ENCODE measurements at places on chromosomes 3 and 15. TPM values are rescaled to one million over a fixed set of nuclear protein-coding genes. Genes with fewer than 3 reads are reported as not detected.

GRCh38 chr15:78000091-78000926 is 77.2 kb downstream of the TBC1D2B start:
- DNase-seq = peak; percentile 84

GRCh38 chr3:69906351-69906966 is 93.1 kb upstream of the SAMMSON start:
- DNase-seq = no peak

- DNase-seq = peak; percentile 85
These were observed 23.6 kb downstream of the TIMP4 start for GRCh38 chr3:12135029-12135657.

DNA sequence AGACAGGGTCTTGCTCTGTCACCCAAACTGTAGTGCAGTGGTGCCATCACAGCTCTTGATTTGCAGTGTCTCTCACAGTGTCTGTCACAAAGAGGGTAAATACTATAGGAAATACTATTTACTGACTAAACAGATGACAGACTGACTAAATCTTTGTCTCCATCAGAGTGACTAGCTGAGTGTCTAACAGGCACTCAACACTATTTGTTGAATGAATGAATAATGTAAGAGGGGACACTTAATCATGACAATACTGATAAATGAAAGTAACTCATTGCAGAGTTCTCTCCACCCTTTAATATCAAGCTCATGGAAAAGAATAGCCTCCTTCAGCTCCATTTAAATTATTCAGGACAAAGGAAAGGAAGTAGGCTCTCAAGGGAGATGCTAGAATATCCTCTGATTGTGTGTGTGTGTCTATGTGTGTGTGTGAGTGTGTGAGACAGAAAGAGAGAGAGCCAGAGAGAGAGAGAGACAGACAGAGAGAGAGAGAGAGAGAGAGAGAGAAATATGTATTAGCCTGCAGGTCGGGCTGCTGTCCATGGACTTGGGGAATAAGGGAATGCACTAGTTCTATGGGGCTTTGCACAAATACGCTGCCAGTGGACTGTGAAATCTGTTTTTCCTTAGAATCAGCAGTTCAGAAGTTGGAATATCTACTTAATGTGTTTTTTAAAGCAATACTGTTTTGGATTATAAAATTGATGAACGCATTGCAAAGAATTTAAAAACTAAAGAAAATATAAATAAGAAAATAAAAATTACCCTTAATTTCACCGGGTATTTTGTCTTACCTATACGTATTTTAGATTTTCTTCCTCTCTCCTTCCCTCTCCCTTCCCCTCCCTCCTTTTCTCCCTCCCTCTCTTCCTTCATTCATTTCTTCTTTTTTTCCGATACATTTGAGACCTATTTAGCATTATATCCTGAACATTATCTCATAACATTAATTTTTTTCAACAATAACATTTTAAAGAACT is 132.9 kb upstream of the LRIG1 start:
- no peak for DNase-seq

GRCh38 chr15:39211108-39211979 is 369.5 kb upstream of the THBS1 start:
- DNase-seq = no peak

GRCh38 chr3:138197058-138197457 is 10.0 kb downstream of the ARMC8 start:
- no peak for DNase-seq

- no peak for DNase-seq
These were observed 113.5 kb downstream of the GHSR start for GRCh38 chr3:172334671-172335207.

DNA sequence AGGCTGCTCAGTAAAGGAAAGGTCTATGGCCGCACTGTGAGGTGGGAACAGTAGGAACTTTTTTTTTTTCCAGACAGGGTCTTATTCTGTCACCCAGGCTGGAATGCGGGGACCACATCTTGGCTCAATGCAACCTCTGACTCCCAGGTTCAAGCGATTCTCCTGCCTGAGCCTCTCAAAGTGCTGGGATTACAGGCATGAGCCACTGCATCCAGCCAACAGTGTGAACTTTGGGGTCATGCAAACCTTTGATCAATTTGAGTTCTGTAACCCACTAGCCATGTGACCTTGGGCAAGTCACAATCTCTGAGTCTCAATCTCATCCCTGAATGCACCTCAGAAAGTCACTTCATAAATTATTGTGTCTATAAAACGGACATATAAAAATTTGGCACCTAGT is 286.8 kb upstream of the CTNNB1 start:
- DNase-seq = no peak

DNA sequence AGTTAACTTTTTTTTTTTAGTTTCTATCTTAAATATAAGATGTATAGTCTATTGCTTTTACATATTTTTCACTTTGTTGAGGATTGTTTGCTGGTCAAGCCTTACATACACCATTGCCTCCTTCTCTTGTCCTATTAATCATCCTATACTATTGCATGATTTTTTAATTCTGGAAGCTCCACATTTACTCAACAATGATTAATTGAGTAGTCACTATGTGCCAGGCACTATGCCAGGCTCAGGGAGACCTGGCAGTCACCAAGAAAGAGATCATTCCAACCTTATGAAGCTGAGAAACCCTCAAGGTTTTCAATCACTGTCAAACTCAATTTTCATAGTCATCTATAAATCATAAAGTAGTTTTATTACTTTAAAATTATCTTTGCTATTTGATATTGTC is 626.2 kb downstream of the IGSF11 start:
- DNase-seq = no peak

DNA sequence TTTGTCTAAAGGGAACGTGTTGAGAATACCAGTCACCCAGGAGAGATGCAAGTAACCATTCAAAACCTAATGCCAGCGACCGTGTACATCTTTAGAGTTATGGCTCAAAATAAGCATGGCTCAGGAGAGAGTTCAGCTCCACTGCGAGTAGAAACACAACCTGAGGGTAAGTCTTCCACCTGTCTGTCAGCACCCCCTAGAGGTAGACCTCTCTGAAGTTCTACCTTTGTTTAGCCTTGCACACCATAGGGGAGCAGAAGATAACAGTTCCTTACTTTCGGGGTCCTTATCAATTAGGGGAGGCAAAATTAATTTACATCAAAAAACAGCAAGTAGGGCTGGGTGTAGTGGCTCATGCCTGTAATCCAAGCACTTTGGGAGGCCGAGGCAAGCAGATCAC is 124.4 kb downstream of the HCN4 start:
- no peak for DNase-seq

DNA sequence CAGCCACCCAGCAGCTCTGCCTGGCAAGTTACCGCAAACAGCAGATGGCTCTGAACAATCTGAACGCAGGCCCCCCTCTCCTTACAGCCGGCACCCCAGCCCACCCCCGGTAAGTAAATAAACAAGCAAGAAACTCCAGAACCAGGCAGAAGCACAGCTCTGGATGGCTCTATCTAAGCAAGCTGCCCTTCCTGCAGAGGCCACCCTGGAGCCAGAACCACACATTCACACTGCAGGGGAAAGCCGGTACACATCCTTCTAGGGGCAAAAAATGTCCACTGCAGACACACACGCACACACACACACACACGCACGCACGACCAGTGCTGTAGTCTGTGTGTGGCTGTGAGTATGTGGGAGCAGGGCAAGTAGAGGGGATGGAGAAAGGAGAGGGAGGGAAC is 63.9 kb downstream of the ADCY5 start:
- peak; percentile 69 for DNase-seq

GRCh38 chr3:124620600-124621063 is 109.6 kb upstream of the UMPS start:
- DNase-seq = no peak

DNA sequence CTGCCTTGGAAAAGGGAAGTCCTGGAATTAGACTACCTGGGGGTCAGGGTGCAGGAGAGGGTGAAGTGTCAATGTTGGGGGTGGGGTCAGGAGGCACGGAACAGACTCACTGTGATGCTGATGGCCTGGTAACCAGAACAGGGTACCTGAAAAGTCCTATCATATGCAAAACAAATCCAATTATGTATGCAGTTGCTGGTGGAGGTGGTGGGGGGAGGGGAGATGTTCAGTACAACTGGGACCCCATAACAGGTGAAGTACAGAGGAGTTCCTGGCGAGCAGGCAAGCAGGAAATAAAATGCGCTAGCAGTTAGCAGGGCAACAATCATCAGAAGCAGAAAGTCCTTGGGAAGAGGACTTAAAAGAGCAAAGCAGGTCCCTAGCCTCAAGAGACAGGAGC is 4.2 kb upstream of the KATNBL1 start:
- DNase-seq = no peak

DNA sequence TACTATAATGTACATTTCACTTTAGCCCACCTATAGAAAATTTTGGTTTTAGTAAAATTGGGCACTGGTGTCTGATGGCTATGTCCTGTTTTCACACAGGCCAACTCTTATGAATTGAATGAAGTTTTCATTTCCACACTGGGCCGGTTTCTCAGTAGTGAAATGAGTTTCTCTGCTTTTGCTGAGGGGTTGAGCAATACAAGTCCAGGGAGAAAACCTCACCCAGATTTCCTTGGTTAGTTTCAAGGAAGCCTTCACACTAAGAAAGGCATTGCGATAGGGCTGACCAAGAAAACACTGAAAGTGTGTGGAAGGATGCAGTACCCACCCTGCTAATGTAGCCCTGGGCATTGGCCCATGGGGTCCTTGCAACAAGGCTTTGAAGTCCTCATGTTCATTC is 331.5 kb upstream of the CFAP20DC start:
- DNase-seq = no peak

- no peak for DNase-seq
These were observed 47.1 kb downstream of the CRTC3 start for GRCh38 chr15:90576711-90577389.

DNA sequence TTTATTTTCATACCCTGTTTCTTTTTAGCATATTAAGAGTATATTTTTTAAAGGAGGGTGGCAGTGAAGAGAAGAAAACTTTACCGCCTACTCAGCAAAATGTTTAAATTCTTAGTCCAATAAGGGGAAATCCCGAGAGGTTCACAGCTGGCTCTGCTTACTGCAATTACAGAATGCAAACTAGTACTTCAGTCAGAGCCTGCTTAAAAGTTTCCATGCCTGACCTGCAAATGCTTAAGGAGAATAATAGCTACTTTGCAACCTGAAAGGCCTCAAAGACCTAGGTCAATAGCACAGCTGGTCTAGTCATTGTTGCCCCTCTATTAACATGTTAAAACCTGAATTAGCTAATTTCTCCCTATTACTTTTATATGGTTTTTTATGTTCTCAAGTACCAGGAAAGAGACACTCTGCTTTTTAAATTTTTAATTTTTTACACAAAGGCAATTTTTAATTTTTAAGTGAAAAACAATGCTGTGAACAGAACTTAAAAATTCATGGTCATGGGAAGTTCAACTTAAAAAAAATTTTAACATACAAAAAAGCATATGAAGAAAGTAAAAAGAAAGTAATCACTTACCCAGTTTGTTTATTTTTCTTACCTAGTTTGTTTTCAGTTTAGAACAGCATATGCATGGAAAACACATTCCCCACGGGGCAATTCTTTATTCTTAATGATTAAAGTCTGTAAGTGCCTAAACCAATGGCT is 79.2 kb downstream of the P3H2 start:
- no peak for DNase-seq

DNA sequence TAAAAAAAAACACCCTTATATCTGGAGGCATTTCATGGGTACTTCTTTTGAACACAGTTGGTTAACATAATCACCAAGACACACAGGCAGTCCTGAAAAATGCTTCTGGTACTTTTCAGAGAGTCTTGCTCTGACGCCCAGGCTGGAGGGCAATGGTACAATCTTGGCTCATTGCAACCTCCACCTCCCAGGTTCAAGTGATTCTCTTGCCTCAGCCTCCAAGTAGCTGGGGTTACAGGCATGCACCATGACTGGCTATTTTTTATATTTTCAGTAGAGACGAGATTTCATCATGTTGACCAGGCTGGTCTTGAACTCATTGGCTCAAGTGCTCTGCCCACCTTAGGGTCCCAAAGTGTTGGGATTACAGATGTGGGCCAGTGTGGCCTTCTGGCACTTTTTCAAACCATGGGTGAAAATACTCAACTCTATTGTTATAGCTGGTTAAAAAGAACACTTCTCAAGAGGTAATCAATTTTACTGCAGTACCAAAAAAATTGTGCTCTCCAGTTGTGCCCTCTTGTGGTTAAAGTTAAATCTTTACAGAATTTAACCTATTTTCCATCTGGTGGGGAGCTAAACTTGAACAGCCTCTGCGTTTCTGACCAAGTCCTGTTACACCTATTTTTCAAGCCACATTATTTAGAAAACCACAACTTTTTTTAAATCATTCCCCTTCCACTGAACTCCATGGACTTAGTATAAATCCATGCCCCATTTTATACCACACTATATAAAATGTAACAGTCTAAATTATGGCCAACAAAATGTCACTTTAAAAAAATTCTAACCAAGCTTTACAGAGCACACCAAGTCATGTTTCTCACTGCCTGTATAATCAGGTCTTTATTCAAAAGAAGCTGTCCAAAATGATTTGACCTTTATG is 1.2 kb upstream of the SNAPC5 start:
- no peak for DNase-seq

DNA sequence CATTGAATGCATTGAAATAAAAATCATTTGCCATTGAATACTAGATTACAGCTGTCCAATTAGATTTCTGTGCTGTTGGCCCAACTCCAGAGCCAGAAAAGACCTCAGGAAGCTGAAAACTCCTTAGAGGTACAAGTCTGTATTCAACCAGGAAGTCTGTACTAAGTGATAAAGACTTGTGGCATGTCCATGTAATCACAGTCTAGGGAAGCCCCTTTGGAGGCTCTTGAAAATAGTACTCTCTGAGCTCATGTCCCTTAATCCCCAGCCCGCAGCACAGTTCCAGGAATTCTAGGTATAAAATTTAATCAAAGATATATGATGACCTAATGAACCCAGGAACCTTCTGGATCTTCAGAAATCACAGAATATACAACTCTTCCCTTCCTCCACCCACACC is 279.4 kb downstream of the RSL24D1 start:
- DNase-seq = no peak

DNA sequence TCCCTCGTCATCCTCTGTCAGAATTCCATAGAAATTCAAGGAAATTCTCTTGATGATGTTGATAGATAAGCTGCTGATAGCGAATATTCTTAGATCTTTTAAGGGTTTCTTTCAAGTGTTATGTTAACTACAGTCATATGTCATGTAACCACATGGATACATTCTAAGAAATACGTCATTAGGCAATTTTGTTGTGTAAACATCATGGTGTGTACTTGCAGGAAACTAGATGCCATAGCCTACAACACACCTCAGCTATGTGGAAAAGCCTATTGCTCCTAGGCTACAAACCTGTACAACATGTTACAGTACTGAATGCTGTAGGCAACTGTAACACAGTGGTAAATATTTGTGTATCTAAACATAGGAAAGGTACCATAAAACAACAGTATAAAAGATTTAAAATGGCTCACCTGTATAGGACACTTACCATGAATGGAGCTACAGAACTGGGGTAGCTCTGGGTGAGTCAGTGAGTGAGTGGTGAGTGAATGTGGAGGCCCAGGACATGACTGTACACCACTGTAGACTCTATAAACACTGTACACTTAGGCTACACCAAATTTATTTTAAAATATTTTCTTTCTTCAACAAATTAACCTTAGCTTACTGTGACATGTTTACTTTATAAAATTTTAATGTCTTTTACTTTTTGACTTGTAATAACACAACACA is 34.6 kb downstream of the GLDN start:
- no peak for DNase-seq

- DNase-seq = no peak
These were observed 76.3 kb downstream of the PDZRN3 start for GRCh38 chr3:73548436-73548835.

The DLEC1 gene
- total RNA-seq = 1.1 TPM

The ARGFX gene
- total RNA-seq = not detected

The TIGIT gene
- total RNA-seq = not detected

The ISG20 gene
- total RNA-seq = 3.6 TPM

The GPR160 gene
- 1.0 TPM for total RNA-seq

The GABPB1 gene
- 10.8 TPM for total RNA-seq

The MAP6D1 gene
- total RNA-seq = 2.3 TPM

The FBXO40 gene
- 228 TPM for total RNA-seq

The CHST13 gene
- total RNA-seq = 0.45 TPM

The NME9 gene
- total RNA-seq = 0.59 TPM

Data from left ventricle myocardium superior (tissue), 1 donor.